Astrocyte of the spinal cord (primary cell): ENCODE measurements at places on chromosomes 1 and 21.

- DNase-seq = no peak
These were observed 69.6 kb upstream of the BARHL2 start for GRCh38 chr1:90786709-90787108.

- no peak for DNase-seq
These were observed 24.8 kb downstream of the SLC2A1 start for GRCh38 chr1:42933610-42934491.

- no peak for DNase-seq
These were observed 1.6 kb upstream of the TMEM63A start for GRCh38 chr1:225883616-225884265.

- peak; percentile 94 for DNase-seq
These were observed 212.6 kb downstream of the GREM2 start for GRCh38 chr1:240399381-240399780.

DNA sequence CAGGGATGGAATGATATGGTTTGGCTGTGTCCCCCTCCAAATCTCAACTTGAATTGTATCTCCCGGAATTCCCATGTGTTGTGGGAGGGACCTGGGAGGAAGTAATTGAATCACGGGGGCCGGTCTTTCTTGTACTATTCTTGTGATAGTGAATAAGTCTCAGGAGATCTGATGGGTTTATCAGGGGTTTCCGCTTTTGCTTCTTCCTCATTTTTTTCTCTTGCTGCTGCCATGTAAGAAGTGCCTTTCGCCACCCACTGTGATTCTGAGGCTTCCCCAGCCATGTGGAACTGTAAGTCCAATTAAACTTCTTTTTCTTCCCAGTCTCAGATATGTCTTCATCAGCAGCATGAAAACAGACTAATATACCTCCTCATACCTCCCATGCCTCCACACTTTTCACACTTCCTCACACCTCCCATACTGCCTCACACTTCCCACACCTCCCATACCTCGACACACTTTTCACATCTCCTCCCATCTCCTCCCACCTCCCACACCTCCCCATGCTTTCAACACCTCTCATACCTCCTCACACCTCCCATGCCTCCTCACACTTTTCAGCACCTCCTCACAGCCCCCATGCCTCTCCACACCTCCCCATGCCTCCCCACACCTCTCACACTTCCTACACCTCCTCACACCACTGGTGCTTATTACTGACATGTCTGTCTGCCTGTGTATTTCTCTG is 21.3 kb downstream of the GPR137B start:
- DNase-seq = no peak

DNA sequence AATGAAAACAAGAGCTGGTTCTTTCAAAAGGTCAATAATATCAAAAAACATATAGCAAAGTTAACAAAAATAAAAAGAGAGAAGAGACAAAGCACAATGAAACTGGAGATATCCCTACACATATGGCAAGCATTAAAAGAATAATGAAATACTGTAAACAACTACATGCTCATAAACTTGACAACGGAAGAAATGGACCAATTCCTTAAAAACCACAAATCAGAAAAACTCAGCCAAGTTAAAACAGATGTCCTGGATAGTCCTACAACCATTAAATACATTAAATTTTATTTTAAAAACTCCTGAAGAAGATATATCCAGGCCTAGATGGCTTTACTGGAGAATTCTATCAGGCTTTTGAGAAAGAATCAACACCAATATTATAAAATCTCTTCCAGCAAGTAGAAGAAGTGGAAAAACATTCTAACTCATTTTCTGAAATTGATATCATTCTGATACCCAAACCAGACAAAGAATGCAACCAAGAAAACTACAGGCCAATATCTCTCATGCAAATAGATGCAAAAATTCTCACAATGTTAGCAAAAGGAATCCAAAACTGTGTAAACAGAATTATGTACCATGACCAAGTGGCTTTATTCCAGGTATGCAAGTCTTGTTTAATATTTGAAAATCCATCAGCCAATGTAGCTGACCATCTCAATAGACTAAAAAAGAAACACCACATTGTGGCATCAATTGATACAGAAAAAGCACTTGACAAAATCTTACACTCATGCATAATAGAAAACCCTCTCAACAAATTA is 56.1 kb upstream of the LRRC7 start:
- DNase-seq = peak; percentile 26

DNA sequence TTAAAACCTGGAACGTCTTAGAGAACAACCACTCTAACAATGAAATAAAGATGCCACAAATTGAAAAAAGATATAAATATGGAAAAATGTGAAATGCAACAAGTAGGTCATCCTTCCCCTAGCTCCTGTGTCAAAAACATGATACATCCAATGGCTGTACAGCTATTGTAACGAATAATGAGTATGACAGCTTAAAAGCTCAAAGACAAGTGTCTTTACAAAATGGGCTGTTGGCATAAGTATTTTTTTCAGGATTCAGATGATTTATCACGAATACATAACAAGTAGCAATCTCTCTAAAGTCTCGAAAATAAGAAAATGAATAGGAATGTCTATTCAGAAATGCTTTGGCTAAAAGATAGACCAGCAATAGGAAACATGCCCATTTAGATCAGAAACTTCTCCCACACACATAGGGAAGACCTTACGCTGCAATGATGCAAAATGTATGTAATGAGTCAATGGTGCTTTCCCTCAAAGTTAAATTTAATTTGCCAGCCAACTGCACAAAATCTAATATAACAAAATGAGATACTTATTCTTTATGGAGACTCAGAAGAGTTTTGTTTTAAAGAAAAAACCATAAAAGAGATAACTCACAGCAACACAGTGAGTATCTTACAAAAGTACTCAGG is 8.3 kb downstream of the TGFBR3 start:
- no peak for DNase-seq

DNA sequence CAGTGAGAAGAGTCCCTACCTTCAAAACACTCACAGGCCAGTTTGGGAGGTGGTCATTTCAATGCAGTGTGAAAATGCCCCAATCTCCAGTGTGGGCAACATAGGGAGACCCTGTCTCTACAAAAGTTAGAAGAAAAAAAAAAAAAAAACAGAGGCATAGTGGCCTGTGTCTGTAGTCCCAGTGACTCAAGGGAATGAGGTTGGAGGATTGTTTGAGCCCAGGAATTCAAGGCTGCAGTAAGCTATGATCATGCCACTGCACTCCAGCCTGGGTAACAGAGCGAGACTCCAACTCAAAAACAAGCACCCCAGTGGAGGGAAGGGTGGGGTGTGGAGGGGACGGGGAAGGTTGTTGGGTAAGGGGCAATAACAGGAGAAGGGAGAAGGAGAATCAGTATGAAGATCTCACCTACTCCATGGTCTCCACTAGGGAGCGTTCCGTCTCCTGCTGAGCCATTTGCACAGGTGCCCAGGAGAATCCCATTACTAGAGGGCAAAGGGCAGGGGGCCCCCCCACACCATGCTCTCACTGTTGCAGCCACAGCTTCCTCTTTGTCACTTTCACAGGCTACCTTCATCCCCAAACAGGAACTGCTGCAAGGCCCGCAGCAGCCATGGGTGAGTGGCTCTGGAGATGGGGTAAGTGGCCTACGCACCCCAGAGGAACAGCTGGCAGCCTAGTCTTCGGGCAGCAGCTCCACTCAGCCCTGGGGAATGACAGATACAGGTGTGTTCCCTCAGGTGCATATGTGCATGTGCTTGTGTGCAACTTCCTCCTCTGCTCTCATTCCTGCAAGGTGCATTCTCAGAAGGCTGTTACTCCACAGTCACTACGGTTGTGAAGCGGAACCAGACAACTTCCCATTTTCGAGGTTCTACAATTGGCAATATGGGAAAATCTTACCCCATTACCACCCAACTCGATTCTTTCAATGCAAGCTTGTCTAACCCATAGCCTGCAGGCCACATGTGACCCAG is 87.9 kb upstream of the LYST start:
- no peak for DNase-seq
